ENCODE measurements at places on chromosomes 6 and 20.

DNA sequence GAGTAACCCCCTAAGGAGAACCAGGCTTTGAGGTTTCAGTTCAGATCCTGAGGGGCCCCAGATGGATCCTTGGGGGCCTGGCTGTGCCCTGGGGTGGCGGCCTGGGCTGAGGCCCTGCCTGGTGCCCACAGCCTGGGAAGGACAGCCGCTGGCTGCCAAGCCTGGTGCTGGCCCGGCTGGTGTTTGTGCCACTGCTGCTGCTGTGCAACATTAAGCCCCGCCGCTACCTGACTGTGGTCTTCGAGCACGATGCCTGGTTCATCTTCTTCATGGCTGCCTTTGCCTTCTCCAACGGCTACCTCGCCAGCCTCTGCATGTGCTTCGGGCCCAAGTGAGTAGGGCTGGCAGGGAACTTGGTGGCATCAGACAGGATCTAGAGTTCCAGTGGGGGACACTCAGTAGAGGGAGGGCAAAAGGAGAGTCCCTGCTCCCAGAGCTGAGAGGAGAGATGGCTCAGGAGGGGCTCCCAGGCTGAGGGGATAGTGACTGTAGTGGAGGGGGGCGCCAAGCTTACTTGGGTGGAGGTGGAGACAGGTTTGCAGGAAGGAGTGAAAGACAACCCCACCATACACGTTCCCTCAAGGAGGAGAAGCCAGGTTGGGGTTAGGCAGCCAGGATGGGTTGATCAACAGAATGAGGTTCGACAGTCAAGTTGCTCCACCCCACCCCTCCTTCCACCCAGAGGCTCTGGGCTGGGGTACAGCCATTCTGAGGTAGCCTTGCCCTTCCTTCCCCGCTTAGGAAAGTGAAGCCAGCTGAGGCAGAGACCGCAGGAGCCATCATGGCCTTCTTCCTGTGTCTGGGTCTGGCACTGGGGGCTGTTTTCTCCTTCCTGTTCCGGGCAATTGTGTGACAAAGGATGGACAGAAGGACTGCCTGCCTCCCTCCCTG, 9.5 kb downstream of the SLC29A1 start:
- no peak for DNase-seq

GRCh38 chr20:16451001-16451400, 122.2 kb downstream of the KIF16B start:
- no peak for DNase-seq

DNA sequence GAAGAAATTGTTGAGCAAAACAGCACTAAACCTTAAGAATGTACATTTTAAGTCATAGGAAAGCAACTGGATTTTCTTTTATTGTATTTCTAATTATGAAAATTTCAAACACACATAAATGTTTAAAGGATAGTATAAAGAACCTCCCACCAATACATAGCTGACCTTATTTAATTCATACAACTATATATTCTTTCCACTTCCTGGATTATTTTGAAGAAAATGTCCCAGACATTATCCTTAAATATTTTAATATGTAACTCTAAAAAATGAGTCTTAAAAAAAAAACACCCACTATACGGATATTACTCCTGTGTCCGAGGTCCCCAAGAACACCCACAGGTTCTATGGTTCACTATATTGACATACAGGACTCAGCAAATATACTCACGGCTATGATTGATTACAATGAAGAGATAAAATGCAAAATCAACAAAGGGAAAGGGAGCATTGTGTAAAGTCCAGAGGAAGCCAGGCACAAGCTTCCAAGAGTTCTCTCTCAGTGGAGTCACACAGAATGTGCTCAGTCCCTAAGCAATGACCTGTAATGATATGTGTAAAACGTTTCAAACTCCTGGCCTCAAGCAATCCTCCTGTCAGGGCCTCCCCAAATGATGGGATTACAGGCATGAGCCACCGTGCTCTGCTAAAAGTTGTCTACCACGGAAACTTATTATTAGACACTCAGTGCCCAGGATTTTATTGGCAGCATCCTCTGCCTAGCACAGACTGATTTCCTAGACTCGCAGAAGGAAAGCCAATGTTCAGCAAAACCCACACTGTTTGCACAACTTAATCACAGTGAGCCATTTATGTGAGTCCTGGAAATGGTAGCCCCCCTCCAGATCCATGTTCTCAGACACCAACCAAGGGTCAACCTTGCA, 23.2 kb downstream of the GLYATL3 start:
- DNase-seq = no peak

DNA sequence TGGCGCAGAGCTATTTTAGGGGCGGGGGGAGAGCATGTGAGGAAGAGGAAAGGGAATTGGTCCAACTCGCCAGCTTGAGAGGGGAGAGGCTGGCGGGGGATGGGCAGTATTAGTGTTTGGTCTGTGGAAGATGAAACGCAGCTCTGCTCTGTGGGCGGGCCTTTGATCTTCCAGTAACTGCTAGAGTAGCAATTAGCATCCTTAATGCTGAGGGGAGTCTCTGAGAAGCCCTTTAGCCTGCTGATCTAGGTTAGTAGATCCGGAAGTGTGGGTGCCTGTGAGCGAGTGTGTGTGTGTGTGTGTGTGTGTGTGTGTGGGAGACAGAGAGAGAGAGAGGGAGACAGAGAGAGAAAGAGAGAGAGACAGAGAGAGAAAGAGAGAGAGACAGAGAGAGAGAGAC, 117.2 kb upstream of the BACH2 start:
- peak; percentile 59 for DNase-seq

GRCh38 chr6:170177772-170178560, 112.9 kb downstream of the DLL1 start:
- DNase-seq = no peak

GRCh38 chr20:10951216-10951615, 277.4 kb upstream of the JAG1 start:
- no peak for DNase-seq

- peak; percentile 38 for DNase-seq
Measured at GRCh38 chr20:5448449-5449118, 131.8 kb upstream of the PROKR2 start.

DNA sequence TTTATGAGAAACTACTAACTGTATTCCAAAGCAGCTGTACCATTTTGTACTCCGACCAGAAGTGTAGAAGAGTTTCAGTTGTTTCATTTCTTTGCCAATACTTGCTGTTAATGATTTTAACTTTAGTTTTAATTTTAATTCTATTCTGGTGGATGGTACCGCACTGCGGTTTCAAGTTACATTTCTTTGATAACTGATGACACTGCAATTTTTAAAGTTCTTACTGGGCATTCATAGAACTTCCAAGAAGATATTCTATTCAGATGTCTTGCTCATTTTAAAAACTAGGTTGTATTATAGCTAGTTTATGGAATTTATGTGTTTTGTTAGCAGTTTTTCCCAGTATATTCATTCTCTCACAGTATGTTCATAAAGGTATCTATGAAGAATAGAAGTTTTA, 63.8 kb upstream of the LYRM2 start:
- no peak for DNase-seq

- no peak for DNase-seq
Measured at GRCh38 chr6:157068691-157069324, 254.5 kb downstream of the TMEM242 start.

DNA sequence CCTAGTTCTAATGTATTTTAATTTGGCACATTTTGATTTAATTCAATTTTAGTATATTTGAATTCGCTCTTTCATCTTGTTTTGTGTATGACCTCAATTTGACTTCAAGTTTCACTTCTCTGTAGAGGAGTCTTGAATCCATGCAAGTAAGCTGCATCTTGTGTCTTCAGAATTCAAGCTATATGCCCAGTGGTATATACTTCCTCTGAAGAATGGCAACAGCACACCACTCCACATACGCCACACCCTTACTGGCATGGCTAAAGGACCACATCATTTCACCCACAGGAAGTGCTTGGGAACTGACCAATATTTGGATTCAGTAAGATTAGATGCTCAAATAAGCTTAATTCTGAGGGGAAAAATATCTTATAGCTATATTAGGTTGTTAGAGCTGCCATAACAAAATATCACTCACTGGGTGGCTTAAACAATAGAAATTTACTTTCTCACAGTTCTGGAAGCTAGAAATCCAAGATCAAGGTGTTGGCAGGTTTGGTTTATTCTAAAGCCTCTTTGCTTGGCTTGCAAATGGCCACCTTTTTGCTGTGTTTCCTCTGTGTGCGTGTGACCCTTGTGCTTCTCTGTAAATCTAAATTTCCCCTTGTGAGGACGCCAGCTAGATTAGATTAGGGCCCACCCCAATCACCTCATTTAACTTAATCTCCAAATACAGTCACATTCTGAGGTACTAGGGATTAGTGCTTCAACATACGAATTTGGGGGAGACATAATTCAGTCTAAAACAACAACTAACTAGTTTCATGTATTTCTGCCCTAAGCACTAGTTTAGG, 2.8 kb upstream of the ASF1A start:
- no peak for DNase-seq

- no peak for DNase-seq
Measured at GRCh38 chr20:4926531-4927156, 74.7 kb downstream of the SLC23A2 start.

GRCh38 chr20:62881662-62882395, 20.2 kb upstream of the TCFL5 start:
- no peak for DNase-seq

- no peak for DNase-seq
Measured at GRCh38 chr20:48478370-48478769, 349.4 kb downstream of the PREX1 start.

- no peak for DNase-seq
Measured at GRCh38 chr6:18206591-18206990, 51.4 kb downstream of the KDM1B start.

- no peak for DNase-seq
Measured at GRCh38 chr6:144471986-144472385, 186.9 kb downstream of the UTRN start.

DNA sequence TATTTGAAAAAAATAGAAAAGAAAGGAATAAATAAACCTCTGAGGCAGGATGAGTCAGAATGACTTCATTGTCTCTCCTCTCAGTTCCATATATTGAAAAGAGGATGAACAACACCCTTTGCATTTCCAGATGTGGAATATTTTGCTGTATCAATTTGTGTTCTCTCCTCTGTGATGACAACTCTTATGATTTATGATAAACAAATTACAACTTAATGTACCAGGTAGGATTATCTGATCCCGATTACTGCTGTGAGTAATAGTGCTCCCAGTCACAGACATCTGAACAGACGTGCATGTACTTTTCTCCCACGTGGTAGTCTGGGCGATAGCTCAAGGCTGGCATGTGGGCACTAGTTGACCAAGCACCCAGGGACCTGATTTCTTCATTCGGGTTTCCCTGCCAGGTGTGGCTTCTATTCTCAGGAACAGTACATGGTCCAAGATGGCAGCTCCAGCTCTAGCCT, 142.1 kb upstream of the SULF2 start:
- peak; percentile 69 for DNase-seq

GRCh38 chr20:31691646-31692275, 30.9 kb downstream of the BCL2L1 start:
- peak; percentile 84 for DNase-seq

- DNase-seq = peak; percentile 49
Measured at GRCh38 chr20:49482621-49483017, at the start of gene KCNB1. KCNB1 (minus strand) TSS chr20:49482668; CDS start chr20:49482480, 188 bp downstream.

- peak; percentile 90 for DNase-seq
Measured at GRCh38 chr20:39874049-39874893, 814.8 kb downstream of the MAFB start.

DNA sequence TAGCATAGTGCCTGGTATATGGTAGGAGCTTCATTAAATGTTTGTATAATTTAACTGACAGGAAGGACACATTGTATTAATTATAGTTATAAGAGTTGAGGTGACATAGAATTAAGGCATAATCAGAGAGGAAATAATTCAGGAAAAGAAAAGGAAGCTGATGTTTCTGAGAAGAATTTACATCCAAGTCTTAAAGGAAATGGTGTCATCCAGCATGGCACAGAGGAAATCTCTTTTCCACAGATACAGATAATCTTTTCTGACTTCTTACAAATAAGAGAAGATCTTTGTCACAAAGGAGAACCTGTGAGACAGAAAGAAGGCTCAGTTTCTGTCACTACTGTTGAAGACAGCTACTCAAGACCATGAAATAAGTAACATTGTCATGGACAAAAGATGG, 222.5 kb downstream of the GJA1 start:
- DNase-seq = no peak

GRCh38 chr20:51085769-51086168, 62.9 kb upstream of the KCNG1 start:
- no peak for DNase-seq

GRCh38 chr6:151087861-151088598, 151.7 kb upstream of the AKAP12 start:
- DNase-seq = peak; percentile 97

DNA sequence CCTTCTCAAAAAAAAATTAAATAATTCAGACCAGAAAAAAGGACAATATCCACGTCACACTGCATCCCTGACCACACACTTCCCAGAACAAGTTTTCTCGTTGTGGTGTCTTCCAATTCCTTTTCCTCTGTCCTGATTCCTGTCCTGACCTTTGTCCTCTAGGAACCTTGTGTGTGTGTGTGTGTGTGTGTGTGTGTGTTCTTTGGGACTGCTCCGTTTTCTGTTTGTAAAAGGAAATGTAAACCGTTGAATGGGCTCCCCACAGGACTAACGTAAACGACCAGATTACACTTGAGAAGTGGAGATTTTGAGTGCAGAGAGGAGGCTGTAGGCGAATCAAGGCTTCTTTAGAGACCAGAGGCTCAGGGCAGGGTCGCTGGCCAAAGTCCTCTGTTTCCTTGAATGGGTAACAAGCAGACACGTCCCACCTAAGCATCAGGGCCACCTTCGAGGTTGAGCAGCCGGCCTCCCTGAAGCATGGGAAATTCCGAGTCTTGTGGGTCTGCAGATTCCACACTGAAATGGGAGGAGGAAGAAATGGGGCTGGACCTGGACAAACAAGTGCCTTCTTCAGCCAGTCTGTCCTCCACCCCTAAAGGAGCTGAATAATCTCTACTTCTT, 7.3 kb downstream of the ZBTB46 start:
- no peak for DNase-seq

DNA sequence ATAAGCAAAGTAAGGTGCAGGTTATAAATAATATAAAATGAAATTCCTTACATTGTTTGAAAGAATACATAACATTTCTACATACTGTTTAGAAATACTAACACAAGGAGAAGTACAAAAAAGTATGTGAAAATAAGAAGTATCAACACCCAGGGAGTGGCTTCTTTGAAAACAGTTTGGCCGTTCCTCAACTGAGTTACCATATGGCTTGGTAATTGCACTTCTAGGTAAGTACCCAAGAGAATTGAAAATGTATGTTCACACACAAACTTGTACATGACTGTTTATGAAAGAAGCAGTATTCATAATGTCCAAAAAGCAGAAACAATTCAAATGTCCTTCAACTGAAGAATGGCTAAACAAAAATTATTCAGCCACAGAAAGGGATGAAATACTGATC, 30.7 kb downstream of the PAK5 start:
- DNase-seq = no peak

- DNase-seq = peak; percentile 32
Measured at GRCh38 chr6:12751694-12752325, 35.2 kb downstream of the PHACTR1 start.

DNA sequence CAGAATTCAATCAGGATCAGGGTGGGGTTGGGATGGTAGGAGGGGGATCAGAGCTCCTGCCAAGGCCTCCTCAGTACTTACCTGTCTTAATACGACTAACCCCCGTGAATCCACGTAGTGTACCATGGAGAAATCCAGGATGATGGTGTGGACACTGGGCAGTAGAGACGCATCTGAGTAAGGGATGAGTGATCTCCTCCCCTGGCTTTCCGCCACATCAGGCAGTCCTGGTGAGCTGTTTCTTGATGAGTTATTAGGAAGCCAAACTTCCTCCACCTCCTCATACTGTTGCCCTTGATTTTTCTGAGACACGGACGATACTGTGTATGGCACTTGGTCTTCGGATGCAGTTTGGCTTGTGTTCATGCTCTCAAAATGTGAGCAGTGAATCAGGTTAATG, 34.2 kb upstream of the SRPK1 start:
- DNase-seq = peak; percentile 39

Data from fibroblast of lung (primary cell).